ENCODE measurements at places on chromosomes 6 and 20.

GRCh38 chr6:134002821-134003220 lies 49.6 kb downstream of the SLC2A12 start:
- no peak for DNase-seq

DNA sequence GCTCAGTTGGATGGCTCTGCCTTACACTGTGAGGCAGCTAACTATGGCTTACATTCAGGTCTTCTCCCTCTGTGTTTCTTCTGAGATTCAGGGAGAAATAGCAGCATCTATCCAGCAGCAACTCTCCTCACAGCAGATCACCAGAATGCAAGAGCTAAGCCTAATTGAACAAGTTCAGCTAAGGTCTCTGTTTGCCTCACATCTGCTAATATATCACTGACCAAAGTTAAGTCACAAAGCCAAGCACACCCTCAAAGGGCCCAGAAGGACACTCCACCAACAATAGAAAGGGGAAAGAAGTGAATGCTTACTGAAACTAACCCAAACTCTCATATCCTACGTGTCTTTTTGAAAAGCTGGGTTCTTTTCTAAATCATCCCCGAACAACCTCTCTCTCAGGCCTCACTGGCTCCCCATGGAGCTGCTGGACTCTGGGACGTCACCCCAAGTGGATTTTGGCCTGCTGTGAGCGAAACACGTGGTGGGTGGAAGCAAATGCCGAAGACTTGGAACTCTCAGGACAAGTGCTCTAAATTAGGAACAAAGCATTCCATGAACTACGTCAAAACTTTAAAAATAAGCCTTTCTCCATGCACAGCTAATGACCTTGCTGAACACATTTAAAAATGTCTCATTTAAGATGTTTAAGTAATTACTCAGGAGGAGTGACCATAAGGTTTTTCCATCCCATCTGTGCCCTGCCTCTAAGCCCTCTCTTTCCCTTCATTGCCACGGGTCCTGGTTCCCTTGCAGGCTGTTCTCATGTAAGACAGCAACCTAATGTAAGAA lies 167.5 kb upstream of the PLCB4 start:
- no peak for DNase-seq

DNA sequence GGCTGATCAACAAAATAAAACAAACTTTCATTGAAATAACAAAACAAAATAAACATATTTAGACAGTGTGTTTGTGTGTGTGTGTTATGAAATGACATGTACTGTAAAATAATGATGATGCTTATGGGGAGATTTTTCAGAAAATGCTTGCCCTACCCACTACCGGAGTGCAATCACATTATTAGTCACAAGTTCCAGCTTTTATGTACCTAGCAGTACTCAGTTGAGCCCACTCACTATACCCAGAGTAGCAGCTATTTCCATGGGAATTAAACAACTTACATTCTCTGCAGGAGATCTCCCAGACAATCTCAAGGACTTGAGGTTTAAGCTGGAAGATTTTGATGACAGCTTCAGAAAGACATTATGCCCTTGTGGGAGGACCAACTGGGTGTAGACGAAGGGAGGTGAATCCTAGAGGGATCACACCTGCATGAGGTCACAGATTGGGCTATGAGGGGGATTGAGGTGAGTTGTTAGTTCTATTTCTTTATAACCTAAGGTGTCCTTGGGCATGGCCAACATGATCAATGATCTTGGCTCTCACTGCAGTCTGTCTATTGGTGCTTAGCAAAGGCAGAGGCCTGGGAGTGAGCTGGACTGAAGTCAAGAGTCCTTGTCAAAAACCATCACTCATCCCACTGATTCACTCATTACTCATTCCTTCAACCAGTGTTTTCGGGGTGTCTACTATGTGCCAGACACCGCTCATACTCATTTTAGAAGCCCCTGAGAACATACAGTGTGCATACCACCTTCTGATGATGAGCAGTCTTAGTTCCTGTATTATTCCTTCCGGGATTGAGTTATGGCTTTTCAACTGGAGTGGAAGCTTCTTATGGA lies 6.7 kb upstream of the CLIC5 start:
- DNase-seq = no peak

GRCh38 chr20:9509246-9509645 lies 5.1 kb upstream of the LAMP5 start:
- no peak for DNase-seq

- no peak for DNase-seq
These were observed 23.6 kb downstream of the ENPP1 start for GRCh38 chr6:131831392-131831791.

DNA sequence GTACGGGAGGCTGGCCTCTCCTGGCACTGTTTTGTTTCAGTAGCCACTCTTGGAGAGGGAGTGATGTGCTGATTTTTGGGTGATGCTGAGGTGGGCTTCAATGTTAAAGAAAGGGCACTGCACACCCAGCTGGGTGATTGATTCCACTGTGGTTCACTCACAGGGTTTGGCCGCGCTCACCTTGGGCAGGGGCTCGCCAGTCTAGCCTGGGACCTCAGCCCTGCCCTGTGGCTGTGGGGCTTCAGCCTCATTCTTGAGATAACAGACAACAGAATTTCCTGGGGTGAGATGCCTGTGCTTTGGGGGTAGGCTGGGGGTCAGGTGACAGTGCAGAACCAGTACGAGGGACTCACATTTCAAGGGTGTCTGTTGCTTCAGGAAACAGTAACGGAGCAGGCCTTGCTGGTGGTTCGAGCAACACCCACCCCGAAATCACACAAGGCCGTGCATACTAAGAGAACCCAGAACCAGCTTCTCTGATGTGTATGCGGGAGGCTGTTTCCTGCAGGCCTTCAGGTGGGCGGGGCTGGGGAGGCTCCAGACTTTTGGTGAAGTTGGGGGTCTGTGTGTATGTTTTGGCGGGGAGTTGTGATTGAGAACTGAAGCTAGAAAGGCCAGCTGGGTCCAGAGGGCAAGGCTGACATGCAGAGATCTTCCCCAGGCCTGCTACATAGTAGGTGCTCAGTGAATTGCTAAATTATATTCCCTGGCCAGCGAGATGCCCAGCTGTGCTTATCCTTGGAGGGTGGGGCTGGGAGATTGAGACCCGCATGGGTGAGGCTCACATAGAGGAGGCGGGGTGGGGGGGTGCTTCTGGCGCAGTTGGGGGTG lies 154.2 kb upstream of the RNF24 start:
- no peak for DNase-seq

Measured in naive thymus-derived CD4-positive, alpha-beta T cell (primary cell).